ENCODE measurements at places on chromosomes 1 and 21. TPM values are rescaled to one million over a fixed set of nuclear protein-coding genes. Genes with fewer than 3 reads are reported as not detected.

FMO1 gene
- total RNA-seq, result 10.2 TPM

KCNT2 gene
- total RNA-seq, result 10.6 TPM

OVAAL gene
- total RNA-seq, result not detected

OR14K1 gene
- not detected for total RNA-seq

ATP6V1G3 gene
- total RNA-seq, result not detected

TIAM1 gene
- total RNA-seq, result 40.2 TPM

ZNF683 gene
- total RNA-seq, result 0.31 TPM

OR2G6 gene
- total RNA-seq, result not detected

RYR2 gene
- total RNA-seq, result 0.49 TPM

POU3F1 gene
- total RNA-seq, result 19.1 TPM

CCDC28B gene
- total RNA-seq, result 3.7 TPM

C2CD4D gene
- total RNA-seq, result 0.45 TPM

SGIP1 gene
- 7.0 TPM for total RNA-seq

USH2A gene
- total RNA-seq, result 0.04 TPM

S100A3 gene
- not detected for total RNA-seq

NECTIN4 gene
- 0.09 TPM for total RNA-seq

FAM131C gene
- total RNA-seq, result not detected

UBE2U gene
- not detected for total RNA-seq

LRRC38 gene
- total RNA-seq, result not detected

GPR25 gene
- not detected for total RNA-seq

ZBTB8A gene
- total RNA-seq, result 8.9 TPM

AVPR1B gene
- not detected for total RNA-seq

TRIM58 gene
- 22.9 TPM for total RNA-seq

HSF2BP gene
- total RNA-seq, result 1.8 TPM

OR2T11 gene
- not detected for total RNA-seq

SPATA45 gene
- total RNA-seq, result 0.80 TPM

Measured in sciatic nerve (tissue), 2 donors.